ENCODE measurements at places on chromosomes 4 and X. TPM values are rescaled to one million over a fixed set of nuclear protein-coding genes. Genes with fewer than 3 reads are reported as not detected.

GRCh38 chr4:1553365-1553764 lies 130.7 kb downstream of the FAM53A start:
- no peak for DNase-seq

GRCh38 chr4:71266090-71266794 lies 72.6 kb upstream of the SLC4A4 start:
- no peak for DNase-seq

DNA sequence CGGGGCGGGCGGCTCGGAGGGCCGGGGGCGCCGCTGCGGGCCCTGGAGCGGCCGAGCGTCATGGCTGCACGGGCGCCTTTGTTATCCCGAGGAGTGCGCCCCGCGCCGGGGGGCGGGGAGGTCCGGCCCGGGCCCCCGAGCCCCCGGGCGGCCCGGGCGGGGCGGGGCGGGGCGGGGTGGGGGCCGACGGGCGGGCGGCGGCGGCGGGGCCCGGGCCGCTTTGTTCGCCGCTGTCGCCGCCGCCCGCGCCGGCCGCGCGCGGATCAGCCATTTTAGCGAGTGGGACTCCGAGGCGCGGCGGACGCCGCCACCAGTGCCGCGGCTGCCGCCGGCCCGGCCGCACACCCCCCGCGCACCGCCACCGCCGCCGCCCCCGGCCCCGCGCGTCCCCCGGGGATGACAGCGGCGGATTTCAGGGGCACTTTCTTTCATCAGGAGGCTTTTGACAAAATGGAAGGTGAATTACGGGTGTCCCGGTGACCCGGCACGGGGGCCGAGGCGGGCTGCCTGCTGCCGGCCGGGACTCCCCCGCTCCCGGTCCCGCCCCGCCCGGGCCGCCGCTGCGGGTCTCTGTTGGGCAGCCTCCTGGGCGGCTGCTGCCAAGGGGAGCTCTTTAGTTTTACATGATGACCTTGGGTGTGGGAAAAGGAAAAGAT lies 1.2 kb downstream of the HMGB3 start:
- DNase-seq, result no peak

GRCh38 chr4:13640149-13640940 lies 12.8 kb upstream of the BOD1L1 start:
- no peak for DNase-seq

DNA sequence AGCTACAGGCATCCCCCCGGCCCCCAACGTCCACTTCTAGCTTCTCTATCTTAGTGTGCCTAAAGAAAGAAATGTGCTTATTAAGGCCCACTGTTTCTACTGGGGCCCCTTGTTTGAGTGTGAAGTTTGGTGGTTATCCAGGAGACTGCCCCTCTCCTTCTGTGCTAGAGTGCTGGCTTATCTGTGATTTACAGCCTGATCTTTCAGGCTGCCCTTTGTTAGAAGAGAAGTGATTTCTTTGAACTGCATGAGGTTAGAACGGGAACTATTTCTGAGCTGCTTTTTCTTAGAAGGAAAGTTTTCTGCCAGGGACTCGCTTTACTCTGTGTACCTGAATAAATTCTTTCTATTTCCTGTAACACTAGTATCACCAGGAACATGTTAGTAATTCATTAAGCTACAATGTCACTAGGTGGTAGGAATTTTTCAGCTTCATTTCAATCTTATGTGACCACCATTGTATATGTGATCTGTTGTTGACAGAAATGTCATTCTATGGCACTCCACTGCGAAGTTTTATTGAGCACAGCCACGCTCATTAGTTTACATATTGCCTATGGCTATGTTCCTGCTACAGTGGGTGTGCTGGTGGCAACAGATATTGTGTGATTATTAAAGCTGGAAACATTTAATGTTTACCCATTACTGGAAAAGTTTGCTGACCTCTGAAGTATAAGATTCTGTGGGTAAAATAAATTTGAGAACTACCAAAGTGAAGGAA lies 193.8 kb upstream of the CXorf51B start:
- no peak for DNase-seq

- no peak for DNase-seq
Observed at GRCh38 chr4:184960505-184960971, 57.8 kb upstream of the HELT start.

DNA sequence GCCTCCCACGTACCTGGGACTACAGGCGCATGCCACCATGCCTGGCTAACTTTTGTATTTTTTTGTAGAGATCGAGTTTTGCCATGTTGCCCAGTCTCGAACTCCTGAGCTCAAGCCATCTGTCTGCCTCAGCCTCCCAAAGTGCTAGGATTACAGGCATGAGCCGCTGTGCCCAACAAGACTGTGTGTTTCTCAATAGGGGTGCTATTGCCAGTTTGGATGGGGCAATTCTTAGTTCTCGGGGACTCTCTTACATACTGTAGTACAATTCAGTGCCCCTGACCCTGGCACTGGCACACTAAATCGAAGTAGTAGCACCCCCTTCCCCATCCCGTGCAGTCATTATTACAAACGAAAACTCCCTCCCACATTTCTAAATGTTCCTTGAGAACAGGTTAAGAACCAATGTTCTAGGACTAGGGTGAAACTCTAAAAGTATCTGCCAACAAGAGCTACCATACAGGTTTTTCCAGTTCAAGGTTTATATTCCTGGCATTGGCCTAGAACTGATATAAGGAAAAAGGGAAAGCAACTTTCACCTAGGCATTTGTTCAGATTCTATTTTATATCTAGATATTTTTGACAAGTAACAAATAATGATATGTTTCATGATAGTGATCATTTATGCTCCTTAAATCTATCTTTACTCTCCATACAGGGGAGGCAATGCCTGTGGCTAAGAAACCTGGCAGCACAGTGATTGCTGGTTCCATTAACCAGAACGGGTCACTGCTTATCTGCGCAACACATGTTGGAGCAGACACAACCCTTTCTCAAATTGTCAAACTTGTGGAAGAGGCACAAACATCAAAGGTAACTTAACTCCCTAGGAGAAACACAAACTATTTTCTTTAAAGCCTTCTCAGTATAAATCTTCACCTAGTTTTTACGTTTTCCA lies 50.4 kb upstream of the PGAM4 start:
- no peak for DNase-seq

- DNase-seq, result no peak
Observed at GRCh38 chrX:57406149-57406548, 119.6 kb downstream of the FAAH2 start.

The TET2 gene
- 12.1 TPM for total RNA-seq

The PNMA6A gene
- 2.2 TPM for total RNA-seq

The NLGN3 gene
- total RNA-seq, result 0.49 TPM

The MAGEA10 gene
- total RNA-seq, result not detected
